ENCODE measurements at places on chromosomes 16 and 17.

DNA sequence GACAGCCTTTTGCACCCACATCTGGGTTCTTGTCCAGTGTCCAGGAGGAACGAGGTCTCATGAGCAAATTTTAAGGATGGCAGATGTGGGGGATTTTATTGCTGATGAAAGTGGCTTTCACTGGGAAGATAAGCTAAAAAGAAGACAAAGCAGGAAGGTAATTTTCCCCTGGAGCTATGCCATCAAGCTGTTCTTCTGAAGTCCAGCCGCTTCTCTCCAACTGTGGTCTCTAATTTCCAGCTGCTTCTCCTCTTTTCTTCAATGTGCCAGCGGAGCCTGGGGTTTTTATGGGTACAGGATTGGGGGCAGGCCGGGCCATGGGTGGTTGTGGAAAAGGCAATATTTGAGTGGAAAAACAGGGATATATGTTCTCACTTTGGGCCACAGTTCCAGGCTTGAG is 430.8 kb downstream of the WWOX start:
- H3K4me3 ChIP-seq = no peak overlapping the region
- H3K27me3 ChIP-seq = no peaks in the 10 kb centered on the region
- no peaks in the 10 kb centered on the region for H3K4me1 ChIP-seq
- H3K27ac ChIP-seq = no peak overlapping the region

DNA sequence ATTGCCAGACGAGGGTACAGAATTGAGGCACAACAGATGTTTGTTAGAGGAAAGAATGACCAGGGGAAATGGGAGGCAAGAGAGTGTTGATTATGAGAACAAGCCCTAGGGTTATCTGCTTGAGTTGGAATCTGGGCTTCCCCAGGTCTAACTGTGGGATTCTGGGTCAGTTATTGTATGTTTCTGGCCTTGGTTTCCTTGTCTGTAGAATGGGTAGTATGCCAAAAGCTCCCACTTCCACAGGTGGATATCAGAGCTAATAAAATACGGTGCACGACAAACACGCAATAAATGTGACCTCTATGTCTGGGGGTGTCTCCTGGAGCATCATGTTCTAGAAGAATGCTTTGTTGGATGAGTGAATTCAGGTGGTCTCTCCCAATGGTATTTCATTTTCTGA is 517 bp downstream of the TMC5 start:
- no peak overlapping the region for H3K27ac ChIP-seq
- no peaks in the 10 kb centered on the region for H3K36me3 ChIP-seq

DNA sequence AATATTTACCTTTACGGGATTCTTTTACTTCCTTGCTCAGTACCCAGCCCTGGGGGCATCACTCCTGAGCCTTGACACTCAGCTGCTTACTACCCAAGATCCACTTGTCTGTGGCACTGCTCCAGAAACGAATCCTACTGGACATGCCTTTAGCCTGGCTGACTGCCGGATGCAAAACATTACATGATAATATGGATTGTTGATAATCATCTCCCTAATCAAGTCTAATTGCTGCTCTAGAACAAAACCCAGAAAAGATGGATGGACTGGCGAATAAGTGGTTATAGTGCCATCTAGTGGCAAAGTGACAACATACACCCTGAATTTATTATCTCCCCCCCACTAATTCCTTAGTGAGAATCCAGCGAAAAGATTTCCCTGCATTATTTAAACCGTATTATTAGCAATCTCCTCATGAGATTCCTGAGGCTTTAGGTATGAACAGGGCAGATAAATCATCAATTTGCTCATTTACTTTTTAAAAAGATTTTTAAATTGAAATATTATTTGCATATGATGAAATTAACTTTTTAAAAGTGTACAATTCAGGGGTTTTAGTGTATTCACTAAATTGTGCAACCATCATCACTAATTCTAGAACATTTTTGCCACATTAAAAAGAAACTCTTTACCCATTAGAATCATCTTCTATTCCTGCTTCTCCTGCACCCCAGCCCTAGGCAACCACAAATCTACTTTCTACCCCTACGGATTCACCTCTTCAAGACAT is 61.6 kb downstream of the RGS9 start:
- no peaks in the 10 kb centered on the region for H3K36me3 ChIP-seq
- H3K4me3 ChIP-seq = no peak overlapping the region
- DNase-seq = peak; percentile 20
- peaks cover 22% of the 10 kb centered on the region for H3K4me1 ChIP-seq

- no peaks in the 10 kb centered on the region for H3K36me3 ChIP-seq
- peak overlapping the region; percentile 85 for H3K4me3 ChIP-seq
- H3K27me3 ChIP-seq = peaks cover 95% of the 10 kb centered on the region
- H3K27ac ChIP-seq = no peak overlapping the region
- peak; percentile 88 for DNase-seq
- peaks cover 7% of the 10 kb centered on the region for H3K4me1 ChIP-seq
Measured at GRCh38 chr16:22813223-22813947, 577 bp upstream of the HS3ST2 start.

DNA sequence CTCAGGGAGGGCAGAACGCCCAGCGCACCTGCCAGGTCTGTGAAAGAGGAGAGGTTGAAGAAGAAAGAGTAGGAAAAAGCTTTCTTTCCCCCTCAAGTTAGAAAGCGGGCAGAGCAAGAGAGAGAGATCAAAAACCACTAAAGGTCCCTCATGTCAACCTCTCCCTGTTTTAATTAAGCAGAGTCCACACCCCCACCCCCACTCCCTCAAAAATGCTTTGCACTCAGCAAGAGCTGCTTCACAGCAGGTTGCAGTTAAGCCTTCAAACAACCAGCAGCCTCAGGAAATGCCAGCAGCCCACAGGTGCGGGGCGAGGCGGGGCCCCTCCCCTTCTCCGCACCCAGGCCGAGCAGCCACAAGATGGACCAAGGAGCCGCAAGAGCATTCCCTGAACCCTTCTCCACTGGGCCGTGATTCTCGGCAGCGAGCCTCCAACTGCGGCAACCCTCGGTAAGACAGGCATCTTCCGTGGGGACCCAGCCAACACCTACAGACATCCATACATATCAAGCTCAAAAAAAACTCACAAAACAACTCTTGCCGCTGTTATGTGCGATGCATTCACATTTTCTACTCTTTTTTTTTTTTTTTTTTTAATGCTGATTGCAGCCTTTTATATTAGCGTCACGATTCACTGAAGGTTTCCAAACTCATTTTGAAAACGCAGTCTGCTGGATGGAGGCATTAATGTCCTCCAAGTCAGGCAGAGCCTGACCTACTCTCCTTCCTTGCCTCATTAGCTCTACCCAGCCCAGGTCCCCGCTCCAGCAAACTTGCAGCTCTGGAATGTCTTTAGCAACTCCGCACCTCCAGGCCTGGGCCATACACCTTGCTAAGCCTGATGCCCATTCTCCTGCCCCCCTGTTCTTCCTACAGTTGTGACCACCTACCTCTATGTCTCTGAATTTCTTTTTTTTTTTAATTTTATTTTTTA is 66.1 kb downstream of the AXIN2 start:
- no peaks in the 10 kb centered on the region for H3K36me3 ChIP-seq
- H3K4me1 ChIP-seq = peaks cover 56% of the 10 kb centered on the region
- H3K4me3 ChIP-seq = peak overlapping the region; percentile 33

DNA sequence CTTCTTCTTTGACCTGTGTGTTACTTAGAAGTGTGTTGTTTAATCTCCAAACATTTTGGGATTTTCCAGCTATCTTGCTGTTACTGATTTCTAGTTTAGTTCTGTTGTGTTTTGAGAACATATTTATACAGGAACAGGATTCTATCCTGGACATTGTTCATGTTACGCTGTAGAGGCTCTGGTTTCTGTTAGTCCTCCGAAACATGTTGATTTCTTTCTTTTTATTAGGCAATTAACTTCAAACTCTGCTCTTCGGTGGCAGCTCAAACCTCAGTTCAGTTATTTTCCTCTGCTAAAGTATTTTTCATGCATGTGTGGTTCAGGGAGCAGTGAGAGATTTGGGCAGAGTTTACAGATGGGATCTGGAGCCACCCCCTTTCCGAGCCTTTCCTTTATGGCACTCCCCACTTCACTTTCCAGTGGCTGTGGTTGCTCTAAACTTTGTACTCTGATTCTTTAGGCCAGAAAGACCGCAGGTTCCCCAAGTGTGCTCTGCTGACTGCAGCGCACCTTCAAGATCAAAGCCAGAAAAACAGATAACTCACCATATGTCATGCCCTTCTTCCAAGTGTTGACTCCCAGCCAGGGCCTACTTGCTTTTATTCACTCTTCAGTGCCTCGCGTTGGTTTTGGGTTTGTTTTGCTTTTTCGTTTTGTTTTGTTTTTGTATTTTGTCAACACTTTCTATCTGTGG is 77.6 kb upstream of the KSR1 start:
- no peak overlapping the region for H3K27ac ChIP-seq
- H3K27me3 ChIP-seq = no peaks in the 10 kb centered on the region
- peaks cover 7% of the 10 kb centered on the region for H3K36me3 ChIP-seq
- H3K4me1 ChIP-seq = peaks cover 25% of the 10 kb centered on the region
- H3K4me3 ChIP-seq = no peak overlapping the region

DNA sequence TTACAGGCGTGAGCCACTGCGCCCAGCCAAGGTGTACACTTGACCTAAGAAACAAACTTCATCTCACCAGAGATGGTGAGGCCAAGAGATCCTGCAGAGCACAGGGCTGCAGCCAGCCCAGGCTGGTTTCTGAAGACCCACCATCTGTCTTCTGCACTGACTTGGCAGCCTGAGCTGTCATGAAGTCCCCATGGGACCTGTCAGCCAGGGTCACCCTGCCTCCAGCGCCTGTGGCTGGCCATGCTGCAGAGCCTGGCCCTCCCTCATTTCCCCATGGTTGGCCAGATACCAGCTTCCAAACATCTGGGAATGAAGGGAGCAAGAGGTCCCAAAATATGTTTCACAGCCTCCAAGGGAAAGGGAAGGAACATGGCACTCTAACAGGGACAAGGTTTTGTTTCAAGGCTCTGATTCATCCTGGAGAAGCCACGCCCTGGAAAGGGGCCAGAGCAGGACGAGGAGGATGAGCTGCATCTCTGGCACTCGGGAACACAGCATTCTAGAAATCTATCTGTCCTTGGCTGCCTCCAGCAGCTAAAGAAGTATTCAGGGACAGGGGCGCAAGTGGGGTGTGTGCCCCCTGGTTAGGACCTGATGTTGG is 45.3 kb downstream of the DDX19A start:
- no peak overlapping the region for H3K4me3 ChIP-seq
- DNase-seq = no peak
- no peak overlapping the region for H3K27ac ChIP-seq
- H3K4me1 ChIP-seq = peaks cover 6% of the 10 kb centered on the region
- H3K36me3 ChIP-seq = peaks cover 7% of the 10 kb centered on the region

DNA sequence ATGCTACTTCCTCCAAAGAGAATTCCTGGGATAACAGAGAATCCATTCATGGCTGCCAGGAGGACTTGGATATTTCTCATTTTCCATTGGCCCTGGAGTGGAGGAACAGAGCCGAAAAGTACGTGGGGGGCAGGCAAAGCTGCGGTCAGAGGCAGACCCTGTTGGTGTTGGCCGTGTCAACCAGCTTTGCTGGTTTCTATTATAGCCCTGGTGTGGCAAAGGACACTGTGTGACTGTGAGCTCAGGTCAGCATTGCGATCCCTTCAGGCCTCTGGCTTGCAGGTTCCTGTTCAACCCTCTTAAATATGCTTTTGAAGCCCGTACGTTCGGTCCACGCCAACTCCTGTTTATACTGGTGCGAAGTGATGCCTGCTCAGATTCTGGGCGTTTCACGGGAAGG is 596.2 kb downstream of the MAF start:
- H3K4me3 ChIP-seq = no peak overlapping the region
- H3K4me1 ChIP-seq = peaks cover 14% of the 10 kb centered on the region
- H3K27me3 ChIP-seq = peaks cover 2% of the 10 kb centered on the region

DNA sequence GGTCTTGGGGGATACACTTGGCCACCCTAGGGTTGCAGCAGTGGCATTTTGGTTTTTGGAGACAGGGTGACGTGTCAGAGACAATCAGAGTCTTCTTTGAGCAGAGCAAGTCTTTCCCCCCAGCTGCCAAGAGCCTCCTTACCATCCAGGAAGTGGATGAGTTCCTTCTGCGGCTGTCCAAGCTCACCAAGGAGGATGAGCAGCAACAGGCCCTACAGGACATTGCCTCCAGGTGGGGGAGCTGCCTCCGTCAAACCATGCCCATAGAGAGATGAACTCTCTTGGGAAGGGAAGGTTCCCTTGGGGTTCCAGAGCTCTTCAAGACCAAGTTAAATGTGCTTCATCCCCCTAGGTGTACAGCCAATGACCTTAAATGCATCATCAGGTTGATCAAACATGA is 11.3 kb downstream of the LIG3 start:
- no peaks in the 10 kb centered on the region for H3K27me3 ChIP-seq
- no peak overlapping the region for H3K4me3 ChIP-seq
- DNase-seq = no peak

GRCh38 chr17:12048843-12049473 is 28.3 kb downstream of the MAP2K4 start:
- no peak for DNase-seq
- H3K27ac ChIP-seq = no peak overlapping the region
- no peaks in the 10 kb centered on the region for H3K36me3 ChIP-seq
- H3K4me1 ChIP-seq = peaks cover 26% of the 10 kb centered on the region
- no peak overlapping the region for H3K4me3 ChIP-seq
- no peaks in the 10 kb centered on the region for H3K27me3 ChIP-seq
